Left hindlimb (tissue), 1 donor: ENCODE measurements at places on chromosomes 13 and 19.

DNA sequence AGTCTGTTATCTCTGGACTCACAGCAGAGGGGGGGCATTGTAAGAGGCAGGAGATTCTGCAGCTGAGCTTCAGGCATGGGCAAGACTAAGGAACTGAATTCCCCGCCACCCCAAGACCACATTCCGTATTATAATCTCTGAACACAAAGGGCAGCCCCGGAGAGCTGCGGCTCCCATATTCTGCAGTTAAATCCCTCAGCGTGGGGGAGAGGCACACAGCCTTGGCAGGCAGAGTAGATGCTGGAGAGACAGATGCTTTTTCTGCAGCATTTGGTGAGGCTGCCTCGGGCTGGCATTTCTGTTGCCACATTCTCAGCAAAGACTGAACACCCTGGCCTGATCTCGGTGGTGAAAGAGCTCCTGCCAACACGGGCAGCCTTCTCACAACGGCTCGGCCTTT, 12.9 kb downstream of the CHAF1A start:
- no peak for DNase-seq

DNA sequence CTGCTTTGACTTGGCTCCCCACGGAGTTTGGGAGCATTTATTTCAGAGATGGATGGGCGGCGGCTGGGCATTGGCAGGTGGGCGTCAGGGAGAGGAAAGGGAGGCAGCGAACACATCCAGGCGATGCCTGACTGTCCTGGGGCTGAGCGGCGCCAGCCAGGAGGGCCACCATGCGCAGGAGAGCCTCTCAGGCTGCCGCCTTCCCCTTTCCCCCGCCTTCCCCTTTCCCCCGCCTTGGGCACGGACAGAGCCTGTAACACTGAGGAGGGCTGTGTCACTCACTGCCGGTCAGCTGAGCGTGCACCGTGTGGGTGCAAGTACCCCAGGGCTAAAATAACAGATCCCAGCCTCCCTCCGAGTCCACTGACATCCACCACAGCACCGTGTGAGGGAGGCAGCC, 11.4 kb downstream of the MCF2L start:
- no peak for DNase-seq

- peak; percentile 29 for DNase-seq
Measured at GRCh38 chr13:65926750-65927171, 1303.4 kb downstream of the PCDH9 start.

DNA sequence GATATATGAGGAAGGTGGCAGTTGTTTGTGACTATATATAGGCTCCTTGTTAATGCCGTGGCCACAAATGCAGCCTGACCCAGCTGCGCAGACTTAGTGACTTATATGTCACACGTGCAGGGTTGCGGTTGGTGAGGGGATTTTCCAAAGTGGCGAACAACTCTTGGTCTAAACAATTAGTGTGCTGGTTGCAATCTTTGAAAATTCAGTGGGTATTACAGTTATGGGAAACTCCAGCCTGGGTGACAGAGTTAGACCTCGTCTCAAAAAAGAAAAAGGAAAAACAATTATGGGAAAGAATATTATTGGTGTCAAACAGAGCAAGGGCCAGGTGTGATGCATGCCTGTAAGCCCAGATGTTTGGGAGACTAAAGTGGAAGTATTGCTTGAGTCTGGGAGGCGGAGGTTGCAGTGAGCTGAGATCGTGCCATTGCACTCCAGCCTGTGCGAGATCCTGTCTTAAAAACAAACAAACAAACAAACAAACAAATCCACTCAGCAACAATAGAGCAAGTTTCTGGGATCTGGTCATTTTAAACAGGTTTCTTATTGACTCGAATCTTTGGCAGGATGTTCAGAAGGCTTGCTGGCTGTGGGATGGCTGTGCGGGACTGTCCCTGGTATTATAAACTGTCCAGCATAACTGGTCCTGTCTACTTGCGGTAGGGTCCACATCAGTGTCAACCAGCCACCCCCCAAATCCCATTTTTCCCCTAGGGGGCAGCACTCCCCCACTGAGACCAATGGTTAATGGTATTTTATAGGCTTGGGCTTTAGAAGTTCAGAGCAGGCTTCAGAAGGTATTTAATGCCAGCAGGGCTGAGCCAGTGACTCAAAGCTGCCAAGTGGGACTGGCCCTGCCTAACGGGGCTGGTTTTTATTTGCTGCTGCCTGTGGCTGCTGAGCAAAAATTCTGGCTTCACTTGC, 15.4 kb downstream of the RELB start:
- peak; percentile 63 for DNase-seq

GRCh38 chr13:51632591-51633362, 48.5 kb downstream of the WDFY2 start:
- no peak for DNase-seq

DNA sequence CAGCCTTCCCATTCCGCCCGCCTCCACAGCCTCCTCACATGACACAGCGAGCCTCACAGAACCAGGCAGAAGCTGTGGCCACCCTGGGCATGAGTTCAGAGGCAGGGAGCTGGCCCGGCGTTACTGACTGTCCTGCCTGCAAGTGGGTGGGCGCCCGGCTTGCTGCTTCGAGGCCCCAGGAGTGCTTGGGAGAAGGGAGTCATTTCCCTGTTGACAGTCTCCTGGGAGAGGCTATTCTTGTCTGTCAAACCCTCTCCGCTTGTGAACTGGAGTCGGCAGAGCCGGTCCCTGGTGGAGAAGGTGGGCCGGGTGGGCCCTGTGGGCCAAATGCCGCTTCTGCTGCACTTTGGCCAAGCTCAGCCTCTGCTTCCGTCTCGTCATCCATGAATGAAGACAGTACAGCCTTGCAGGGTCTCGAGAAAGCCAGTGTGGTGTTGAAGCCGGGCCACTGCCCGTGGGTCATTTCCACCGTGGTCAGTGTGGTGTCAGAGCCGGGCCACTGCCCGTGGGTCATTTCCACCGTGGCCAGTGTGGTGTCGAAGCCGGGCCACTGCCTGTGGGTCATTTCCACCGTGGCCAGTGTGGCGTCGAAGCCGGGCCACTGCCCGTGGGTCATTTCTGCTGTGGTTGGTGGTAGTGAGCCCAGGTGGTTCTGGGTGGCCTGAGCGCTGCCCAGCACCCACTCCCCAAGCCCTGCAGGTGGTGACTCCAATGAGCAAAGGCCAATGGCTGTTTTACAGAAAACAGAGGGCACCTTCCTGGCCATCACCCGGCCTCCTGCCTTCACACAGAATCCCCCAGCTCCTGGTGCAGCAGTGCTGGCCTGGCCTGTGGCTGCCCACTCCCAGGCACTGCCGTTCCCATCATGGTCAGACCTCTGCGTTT, 13.5 kb upstream of the F7 start:
- DNase-seq = peak; percentile 15

- DNase-seq = no peak
Measured at GRCh38 chr19:18108897-18109296, 11.3 kb downstream of the MAST3 start.

DNA sequence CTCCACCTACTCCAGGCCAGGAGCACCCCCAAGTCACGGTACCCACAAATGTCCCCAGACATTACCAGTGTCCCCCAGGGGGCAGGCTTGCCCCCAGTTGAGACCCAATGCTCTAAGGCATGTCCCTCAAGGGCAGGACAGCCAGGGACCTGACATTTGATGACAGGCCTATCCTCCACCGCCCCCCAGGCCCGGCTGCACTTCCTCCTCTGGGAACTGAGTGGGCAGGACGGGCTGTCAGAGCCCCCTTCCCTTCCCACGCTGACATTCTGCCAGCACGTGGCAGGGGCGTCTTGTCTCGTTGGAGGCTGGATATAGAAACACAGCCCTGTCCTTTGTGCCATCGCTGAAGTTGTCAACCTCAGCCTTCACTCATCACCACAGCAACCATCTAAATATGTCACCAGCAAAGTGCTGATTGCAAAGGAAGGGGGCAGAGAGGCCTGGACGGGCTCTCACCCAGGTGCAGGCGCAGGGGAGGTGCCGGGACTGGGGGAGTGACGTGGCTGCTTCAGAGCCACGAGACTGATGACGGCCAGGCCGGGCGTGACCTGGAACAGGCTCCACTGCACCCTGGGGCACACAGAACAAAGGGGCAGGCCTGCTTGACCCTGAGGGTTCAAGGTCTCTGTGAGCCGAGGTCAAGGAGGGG, 38.4 kb downstream of the GNG7 start:
- no peak for DNase-seq

DNA sequence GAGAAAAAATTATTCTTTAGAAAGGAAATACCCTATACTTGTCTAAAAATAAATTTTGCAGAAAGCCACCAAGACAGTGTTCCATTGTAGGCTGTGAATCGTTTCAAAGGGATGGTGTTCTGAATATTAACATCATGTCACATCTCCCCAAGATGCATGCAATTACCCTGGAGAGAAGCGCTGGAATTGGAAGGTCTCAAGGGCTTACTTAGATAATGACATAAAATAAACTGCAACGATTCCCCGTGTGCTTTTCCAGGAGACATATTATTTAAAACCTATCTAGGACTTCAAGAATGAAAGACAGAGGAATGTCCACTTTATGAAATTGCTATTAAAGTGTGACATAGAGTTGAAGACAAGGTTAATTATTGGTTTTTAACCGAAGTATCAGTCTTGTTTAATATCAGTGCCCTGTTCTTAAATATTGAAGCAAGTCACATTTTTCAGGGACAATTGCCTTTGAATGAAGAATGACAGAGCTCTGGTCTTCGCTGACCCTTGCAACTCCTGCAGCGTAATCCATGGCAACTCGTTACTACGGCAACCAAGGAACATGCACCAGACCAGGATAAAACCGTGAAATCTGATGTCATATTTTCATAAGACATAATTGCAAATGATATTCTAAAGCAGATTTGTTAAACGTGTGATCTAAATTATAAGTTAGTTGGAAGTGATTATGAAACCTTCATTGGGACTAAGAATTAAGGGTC, 91.7 kb downstream of the EFNB2 start:
- DNase-seq = no peak

- DNase-seq = no peak
Measured at GRCh38 chr13:47216176-47216822, 319.4 kb upstream of the HTR2A start.

- DNase-seq = no peak
Measured at GRCh38 chr13:52794589-52794988, 53.9 kb downstream of the PCDH8 start.

GRCh38 chr13:79541426-79542049, 60.6 kb downstream of the NDFIP2 start:
- no peak for DNase-seq

DNA sequence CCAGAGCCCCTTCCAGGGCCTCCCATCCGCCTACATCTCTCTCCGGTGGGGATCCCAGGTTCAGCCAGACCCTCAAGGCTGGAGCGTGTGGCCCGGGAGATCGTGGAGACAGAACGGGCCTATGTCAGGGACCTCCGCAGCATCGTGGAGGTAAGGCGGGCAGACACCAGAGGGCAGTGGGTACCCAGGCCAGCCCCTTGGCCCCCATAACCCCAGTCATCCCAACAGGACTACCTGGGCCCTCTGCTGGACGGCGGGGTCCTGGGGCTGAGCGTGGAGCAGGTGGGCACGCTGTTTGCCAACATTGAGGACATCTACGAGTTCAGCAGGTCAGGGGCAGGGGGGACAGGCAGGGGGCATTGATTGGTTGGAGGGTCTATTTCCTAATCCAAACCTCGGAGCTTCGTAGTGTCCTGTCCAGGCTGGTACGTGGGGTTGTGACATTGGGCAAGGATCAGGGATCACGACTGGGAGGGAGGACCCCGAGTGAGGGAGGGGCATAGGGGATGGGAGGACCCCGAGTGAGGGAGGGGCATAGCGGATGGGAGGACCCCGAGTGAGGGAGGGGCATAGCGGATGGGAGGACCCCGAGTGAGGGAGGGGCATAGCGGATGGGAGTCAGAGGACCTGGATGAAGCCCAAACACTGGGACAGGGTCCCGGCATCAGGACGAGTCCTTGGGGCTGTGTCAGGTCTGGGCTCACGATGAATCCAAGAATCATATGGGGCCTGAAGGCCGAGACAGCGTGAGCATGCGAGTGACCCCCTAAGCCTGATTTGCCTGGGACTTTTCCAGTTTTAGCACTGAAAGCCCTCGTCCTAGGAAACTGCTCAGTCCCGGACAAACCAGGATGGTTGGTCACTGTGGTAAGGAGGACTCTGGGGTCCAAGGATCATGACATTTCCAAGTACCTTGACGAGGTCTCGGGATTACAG, 2.9 kb downstream of the PLEKHG2 start:
- DNase-seq = no peak

- DNase-seq = no peak
Measured at GRCh38 chr13:109146912-109147647, 517.7 kb downstream of the MYO16 start.

- no peak for DNase-seq
Measured at GRCh38 chr19:17404621-17405249, 695 bp downstream of the BST2 start.

DNA sequence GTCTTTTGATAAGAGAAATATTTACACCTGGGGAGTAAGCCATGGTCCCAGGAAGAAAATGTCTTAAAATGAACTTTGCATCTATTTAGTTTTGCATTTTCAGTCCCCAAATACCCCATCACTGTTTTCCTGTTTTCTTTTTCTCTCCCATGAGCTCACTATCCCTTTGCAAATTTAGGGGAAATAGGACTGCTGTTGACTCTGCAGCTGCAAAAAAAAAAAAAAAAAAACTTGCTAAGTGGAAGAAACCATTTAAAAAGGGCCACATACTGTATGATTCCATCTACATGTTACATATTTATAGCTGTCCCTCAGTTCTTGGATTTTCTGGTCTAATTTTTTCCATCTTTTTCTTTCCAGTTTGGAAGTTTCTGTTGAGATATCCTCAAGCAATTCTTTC, 98.2 kb upstream of the SERP2 start:
- DNase-seq = no peak
